ENCODE measurements at places on chromosomes 2 and 18. TPM values are rescaled to one million over a fixed set of nuclear protein-coding genes. Genes with fewer than 3 reads are reported as not detected.

- no peaks in the 10 kb centered on the region for H3K27me3 ChIP-seq
- H3K36me3 ChIP-seq: no peaks in the 10 kb centered on the region
- no peaks in the 10 kb centered on the region for H3K4me1 ChIP-seq
- H3K27ac ChIP-seq: no peak overlapping the region
These were observed 358.5 kb upstream of the HNRNPA3 start for GRCh38 chr2:176854062-176854461.

Gene SLC9A4
- 0.85 TPM for total RNA-seq

DNA sequence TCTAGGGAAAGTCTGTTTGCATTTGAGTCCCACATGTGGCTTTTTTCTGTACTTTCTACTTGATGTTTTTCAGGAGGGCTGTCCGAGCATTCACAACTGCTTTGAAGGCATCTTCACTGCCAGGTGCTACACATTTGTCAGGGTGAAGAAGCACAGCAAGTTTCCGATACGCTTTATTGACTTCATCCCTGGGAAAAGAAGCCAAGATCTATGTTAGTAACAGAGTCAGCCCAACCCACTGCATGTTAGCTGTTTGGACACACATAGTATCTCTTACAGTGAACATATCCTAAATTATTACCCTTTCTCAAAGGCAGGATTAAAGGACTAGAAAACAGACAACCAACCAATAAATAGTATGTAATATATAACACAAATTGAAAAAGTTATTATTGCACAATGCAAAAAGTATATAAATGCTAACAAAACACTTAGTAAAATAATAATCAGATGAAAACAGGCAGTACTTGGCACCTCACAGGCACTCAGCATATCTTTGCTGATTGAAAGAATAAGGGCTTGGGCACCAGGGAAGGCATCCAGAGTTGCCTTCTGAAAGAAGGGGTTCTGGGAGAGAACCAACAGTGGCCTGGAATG lies 24.1 kb downstream of the DNAJC27 start:
- H3K4me3 ChIP-seq: no peak overlapping the region
- DNase-seq: no peak
- H3K27ac ChIP-seq: no peak overlapping the region

- H3K36me3 ChIP-seq: no peaks in the 10 kb centered on the region
- DNase-seq: no peak
- no peaks in the 10 kb centered on the region for H3K27me3 ChIP-seq
- no peak overlapping the region for H3K4me3 ChIP-seq
- no peaks in the 10 kb centered on the region for H3K4me1 ChIP-seq
- H3K27ac ChIP-seq: no peak overlapping the region
These were observed 132.2 kb downstream of the TDRD15 start for GRCh38 chr2:21256006-21256405.

Gene SKA1
- 18.3 TPM for total RNA-seq

- H3K4me1 ChIP-seq: no peaks in the 10 kb centered on the region
- H3K27ac ChIP-seq: no peak overlapping the region
- H3K27me3 ChIP-seq: no peaks in the 10 kb centered on the region
These were observed 198.4 kb downstream of the CMPK2 start for GRCh38 chr2:6667326-6667725.

DNA sequence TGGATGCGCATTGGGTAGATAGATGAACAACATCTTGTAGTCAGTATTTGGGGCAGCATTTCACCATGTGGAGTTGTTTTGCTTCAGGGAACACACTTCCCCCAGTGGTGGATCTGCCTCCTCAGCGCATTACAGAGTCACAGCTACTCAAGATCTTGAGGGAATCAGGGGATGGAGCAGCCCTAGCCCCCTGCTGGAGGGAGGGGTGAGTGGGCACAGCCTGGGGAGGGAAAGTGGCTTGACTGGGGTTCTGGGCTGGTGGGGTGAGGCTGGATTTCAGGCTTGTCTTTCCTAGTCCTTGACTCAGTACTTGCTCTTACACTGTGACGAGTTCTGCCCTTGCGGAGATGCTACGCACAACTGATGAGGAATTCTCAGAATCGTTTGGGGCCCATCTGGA lies 271.0 kb upstream of the HS6ST1 start:
- no peaks in the 10 kb centered on the region for H3K36me3 ChIP-seq
- no peak overlapping the region for H3K27ac ChIP-seq
- no peaks in the 10 kb centered on the region for H3K27me3 ChIP-seq
- no peak for DNase-seq
- H3K4me3 ChIP-seq: no peak overlapping the region
- H3K4me1 ChIP-seq: no peaks in the 10 kb centered on the region

Gene SFTPB
- not detected for total RNA-seq

DNA sequence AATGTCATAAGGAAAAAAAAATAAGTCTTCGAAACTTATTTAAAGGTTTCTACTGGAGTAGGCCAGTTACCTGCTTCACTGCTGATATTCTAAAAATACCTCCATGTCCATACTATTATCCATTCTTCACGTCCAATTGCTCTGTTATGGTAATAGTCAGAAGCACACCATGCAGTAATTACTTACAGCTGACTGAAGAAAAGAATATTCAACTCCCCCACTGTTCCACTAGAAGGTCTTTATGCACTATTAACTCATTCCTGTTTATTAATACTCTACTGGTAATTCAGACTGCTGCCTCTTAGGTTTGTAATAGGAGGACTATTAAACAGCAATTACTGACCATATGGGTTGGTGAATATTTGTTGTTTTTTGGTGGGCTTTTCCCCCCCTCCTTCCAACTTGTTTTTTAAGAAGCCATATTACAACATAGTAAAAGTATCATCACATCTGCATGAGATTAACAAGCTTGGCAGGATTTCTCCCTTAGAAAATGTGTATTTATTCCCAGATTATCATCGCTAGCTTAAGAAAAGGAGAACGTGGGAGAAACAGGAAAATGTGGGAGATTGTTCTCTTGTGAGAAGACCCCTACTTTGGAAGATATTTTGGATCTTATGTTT lies 806.4 kb upstream of the FANCL start:
- no peak for DNase-seq
- H3K4me3 ChIP-seq: no peak overlapping the region
- no peaks in the 10 kb centered on the region for H3K36me3 ChIP-seq
- H3K27ac ChIP-seq: no peak overlapping the region

GRCh38 chr2:174765576-174765975 lies 1.3 kb upstream of the CHRNA1 start:
- no peak for DNase-seq
- H3K27me3 ChIP-seq: no peaks in the 10 kb centered on the region
- H3K4me3 ChIP-seq: no peak overlapping the region
- no peak overlapping the region for H3K27ac ChIP-seq
- no peaks in the 10 kb centered on the region for H3K36me3 ChIP-seq

GRCh38 chr2:150442484-150442883 lies 45.0 kb downstream of the RND3 start:
- H3K4me1 ChIP-seq: no peaks in the 10 kb centered on the region
- no peaks in the 10 kb centered on the region for H3K36me3 ChIP-seq
- no peak for DNase-seq
- no peak overlapping the region for H3K4me3 ChIP-seq
- no peaks in the 10 kb centered on the region for H3K27me3 ChIP-seq

Gene ALPG
- 1.2 TPM for total RNA-seq

DNA sequence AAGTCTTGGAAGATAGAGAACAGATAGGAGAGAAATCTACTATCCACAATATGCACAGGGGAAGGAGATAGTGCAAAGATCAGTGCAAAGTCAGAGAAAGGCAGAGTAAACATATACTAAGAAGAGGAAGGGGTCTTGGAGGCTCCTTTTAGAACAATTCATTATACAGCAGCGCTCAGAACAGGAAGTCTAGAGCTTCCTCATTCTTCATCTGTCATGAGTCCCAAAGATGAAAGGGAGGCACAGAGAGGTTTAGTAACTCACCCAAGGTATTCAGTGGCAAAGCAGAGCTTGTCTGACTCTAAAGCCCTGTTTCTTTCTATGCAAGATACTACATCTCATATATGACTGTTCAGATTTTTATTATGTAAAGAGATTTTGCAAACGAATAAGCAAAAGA lies 1.4 kb downstream of the SP110 start:
- H3K27me3 ChIP-seq: no peaks in the 10 kb centered on the region
- H3K36me3 ChIP-seq: no peaks in the 10 kb centered on the region
- no peak overlapping the region for H3K4me3 ChIP-seq
- H3K27ac ChIP-seq: no peak overlapping the region

DNA sequence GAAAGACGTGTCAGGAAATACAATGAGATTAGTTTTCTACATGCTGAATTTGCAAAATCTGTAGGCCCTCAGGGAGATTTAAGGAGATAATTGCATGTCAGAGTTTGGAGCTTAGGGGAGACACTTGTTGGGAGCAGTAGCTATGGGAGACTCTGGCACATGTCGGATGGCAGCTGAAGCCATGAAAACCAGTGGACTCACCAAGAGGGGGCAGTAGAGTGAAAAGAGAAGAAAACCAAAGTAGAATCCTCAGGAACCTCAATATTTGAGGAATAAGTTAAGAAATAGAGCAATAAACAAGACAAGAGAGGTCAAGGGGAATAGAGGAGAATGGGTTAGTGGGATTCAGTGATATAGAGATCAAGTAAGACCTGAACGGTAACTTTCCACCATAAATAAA lies 24.8 kb downstream of the RUFY4 start:
- no peak overlapping the region for H3K4me3 ChIP-seq
- H3K36me3 ChIP-seq: no peaks in the 10 kb centered on the region
- H3K27me3 ChIP-seq: peaks cover 34% of the 10 kb centered on the region
- H3K4me1 ChIP-seq: no peaks in the 10 kb centered on the region
- no peak overlapping the region for H3K27ac ChIP-seq

Measured in PC-9 (cell line).